ENCODE measurements at places on chromosomes 4 and X.

DNA sequence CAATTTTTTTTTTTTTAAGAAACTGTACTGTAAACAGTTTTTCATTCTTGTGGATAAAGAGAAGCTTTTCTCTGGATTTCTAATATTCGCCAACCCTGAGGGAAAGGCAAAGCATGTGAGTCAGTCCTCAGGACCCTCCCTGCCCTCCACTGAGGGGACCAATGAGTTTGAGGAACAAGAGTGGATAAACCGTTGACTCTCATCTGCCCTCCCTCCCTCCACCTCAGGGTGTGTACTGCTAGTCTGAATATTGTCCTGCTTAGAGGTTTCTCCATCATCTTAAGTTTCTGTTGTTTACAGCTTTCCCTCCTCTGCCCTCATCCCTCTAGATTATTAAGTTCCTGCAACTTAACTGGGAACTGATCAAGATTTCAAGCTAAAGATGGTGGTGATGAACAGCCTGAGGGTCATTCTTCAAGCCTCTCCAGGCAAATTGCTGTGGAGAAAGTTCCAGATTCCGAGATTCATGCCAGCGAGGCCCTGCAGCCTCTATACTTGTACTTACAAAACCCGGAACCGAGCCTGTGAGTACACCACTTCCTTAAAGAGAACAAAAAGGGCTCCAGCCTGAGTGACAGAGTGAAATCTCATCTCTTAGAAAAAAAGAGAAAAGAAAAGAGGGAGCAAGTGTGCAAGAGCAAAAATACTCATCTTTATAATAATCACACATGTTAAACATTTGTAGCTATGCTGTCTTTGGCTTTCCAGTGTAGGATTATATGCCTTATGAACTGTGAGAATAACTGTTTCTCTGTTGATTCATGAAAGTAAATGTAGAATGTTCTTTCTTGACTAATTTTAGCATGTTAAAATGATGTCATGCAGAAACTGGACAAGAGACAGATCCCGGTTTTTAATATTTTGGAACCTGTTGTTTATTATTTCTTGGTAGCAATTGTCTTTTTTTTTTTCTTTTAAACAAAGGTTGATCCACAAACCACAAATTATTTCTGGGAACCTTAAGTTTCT, 11.9 kb downstream of the CA5B start:
- no peak for DNase-seq

DNA sequence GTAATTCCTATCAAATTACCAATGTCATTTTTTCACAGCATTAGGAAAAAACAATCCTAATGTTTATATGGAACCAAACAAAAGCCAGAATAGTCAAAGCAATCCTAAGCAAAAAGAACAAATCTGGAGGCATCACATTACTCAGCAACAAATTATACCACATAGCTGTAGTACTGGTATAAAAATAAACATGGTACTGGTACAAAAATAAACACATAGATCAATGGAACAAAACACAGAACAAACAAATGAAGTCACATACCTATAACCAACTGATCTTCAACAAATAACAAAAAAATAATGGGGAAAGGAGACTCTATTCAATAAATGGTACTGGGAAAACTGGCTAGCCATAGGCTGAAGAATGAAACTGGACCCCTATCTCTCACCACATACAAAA, 37.4 kb downstream of the PPA2 start:
- no peak for DNase-seq

- no peak for DNase-seq
Observed at GRCh38 chr4:170270628-170271027, 180.9 kb upstream of the AADAT start.

- DNase-seq, result peak; percentile 71
Observed at GRCh38 chr4:56995525-56995924, 16.8 kb downstream of the POLR2B start.

GRCh38 chr4:83082777-83083176, 31.8 kb downstream of the PLAC8 start:
- no peak for DNase-seq

- DNase-seq, result no peak
Observed at GRCh38 chrX:53047228-53047627, 1.4 kb upstream of the GPR173 start.

DNA sequence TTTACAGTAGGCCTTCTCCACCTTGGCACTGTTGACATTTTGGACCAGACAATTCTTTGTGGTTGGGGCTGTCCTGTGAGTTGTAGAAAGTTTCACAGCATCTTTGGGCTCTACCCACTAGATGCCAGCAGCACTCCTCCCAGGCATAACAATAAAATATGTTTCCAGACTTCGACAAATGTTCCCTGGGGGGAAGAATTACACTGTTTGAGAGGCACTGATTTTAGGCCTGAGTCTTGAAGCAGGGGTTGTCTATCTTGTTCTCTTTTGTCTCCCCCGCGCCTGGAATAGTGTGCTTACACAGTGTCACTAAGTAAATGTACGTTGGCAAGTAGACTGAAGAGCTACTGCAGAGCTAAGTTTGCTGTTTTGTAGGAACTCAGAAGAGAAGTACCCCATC, 254.4 kb upstream of the BOD1L1 start:
- DNase-seq, result no peak

DNA sequence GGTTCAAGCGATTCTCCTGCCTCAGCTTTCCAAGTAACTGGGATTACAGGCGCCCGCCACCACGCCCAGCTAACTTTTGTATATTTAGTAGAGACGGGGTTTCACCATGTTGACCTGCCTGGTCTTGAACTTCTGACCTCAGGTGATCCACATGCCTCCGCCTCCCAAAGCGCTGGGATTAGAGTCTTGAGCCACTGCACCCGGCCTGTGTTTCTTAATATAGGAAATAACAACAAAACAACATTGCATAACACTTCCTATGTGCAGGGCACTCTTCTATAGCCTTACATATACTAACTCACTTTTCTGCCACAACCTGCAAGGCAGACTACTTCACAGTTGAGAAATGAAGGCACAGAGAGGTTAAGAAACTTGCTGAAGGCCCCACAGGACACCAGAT, 12.8 kb upstream of the TMEM131L start:
- DNase-seq, result no peak

GRCh38 chr4:52619591-52619931, 39.5 kb downstream of the USP46 start:
- no peak for DNase-seq

GRCh38 chr4:15031197-15031596, 28.9 kb downstream of the CPEB2 start:
- no peak for DNase-seq

DNA sequence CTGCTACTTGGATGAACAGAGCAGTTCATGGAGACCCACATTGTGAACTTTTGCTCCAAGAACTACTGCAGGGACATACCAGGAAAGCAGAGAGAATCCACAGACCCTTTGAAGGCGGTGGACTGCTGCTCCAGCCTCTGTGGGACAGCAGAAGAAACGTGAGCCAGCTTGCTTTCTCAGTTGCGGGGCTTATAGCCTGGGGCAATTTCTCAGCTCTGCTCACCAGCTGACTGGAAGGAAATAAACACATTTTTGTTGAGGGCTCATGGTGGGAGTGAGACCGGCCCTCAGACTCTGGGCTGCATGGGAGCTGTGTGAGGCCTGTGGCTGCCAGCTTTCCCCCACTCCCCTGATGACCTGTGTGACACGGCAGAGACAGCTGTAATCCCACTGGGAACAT, 2.6 kb upstream of the ADH1A start:
- no peak for DNase-seq

GRCh38 chr4:155676430-155676825, 9.8 kb downstream of the GUCY1A1 start:
- DNase-seq, result no peak

DNA sequence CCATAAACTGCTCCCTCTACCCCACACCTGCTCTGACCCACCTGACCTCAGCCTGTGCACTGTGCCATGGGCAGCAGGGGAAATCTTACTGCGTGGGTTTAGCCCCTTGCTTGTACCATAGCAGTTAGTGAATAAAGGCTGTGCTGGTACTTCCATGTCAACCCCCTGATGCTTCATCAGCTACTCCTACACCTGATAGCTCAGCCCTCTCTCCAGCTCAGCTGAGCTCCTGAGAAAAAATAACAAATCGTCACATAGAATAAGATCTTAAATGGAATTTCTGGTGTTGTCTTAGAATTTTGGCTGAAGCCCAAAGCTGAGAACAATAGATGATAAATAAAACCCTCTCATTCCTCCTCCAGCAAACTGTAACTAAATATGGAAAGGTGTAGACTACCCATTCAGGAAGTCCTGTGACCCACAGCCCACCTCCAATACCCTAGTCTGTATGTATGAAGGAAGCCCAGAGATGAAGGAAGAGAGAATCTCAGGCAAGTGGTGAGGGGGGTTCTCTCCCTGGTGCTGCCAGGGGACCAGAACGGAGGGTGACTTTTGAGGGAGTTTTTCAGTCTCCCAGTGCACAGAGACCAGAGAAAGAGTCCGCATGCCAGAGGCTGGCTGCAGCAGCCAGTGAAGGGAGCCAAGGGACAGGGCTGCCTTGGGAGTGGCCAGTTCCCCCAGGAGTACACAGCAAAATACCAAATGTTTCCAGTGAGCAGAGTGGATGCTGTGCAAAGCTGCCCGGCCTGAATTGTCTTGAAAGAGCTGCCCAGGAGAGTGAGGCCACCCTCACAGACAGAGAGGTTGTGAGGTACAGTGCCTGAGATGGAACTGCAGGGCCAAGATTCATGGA, 227.3 kb downstream of the QDPR start:
- no peak for DNase-seq

DNA sequence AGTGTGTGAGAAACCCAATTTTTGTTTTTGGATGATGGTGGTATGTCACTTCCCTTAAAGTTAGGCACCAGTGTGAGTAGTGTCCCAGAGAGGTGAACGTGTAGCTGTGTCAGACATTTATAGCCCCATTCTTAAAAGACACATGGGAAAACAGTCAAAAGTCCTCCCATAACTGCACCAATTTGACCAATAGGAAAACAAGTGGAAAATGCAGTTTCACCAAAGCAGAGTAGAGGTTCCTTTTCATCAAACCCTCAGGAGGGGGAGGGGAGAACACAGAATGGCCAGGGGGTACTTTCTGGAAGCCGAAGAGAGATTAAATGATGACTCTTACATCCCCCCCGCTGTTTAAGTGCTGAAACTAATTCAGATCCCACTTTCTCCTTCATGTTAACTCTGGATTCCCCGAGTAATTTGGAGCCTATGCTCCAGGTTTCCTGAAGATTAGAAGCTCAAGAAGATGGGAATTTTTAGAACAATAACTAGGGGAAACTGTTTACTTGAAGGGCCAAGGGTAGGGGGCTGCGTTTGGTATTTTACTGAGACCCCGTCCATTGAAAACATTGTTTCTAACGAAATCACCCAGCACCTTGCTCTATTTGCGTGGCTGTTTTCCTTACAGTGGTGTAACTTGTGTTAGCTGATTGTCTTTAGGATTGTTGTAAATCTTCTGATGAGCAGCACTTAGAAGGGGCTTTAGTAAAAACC, 2.1 kb upstream of the LEF1 start:
- no peak for DNase-seq

GRCh38 chr4:7845493-7846128, 94.0 kb downstream of the AFAP1 start:
- no peak for DNase-seq

- no peak for DNase-seq
Observed at GRCh38 chrX:41313419-41313818, 20.5 kb upstream of the DDX3X start.

GRCh38 chrX:40005292-40006011, 92.3 kb downstream of the BCOR start:
- no peak for DNase-seq

GRCh38 chr4:126718136-126718535, 914.6 kb upstream of the INTU start:
- no peak for DNase-seq

DNA sequence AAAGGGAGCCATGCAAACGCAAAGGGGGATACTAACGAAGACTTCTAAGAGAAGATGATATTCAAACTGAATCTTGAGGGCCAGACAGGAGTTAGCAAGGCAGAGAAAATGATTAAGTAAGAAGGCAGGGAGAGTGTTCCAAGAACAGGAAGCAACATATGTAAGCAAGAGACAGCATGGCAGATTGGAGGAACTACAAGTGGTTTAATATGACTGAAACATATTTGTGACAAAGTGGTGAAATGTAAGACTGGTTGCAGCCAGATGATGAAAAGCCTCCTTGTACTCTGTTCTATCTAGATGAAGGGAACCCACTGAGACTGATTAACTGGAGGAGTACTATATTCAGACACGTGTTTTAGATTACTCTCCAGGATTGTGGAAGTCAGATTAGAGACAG, 116.6 kb upstream of the DIAPH2 start:
- DNase-seq, result no peak

- DNase-seq, result peak; percentile 32
Observed at GRCh38 chrX:112734290-112734689, 54.6 kb upstream of the LHFPL1 start.

GRCh38 chr4:5267408-5267807, 216.1 kb downstream of the STK32B start:
- DNase-seq, result no peak

DNA sequence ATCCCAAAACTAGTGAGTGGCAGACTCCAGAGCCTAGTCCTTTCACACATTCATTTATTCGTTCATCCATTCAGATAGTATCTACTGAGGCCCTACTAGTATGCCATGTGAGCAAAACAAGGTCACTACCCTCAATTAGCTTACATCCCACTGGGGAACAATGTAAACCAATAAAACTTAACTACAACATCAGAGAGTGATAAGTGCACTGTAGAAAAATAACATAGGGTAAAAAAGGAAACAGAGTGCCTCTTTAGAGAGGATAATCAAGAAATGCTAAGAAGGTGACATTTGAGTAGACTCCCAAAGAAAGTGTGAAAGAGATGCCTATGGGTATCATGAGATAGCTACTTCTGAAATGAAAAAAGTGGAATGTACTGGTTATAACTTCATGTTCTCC, 18.5 kb downstream of the PAPSS1 start:
- no peak for DNase-seq

- DNase-seq, result no peak
Observed at GRCh38 chr4:123613586-123614344, 217.2 kb downstream of the SPRY1 start.

GRCh38 chrX:23656684-23657083, 10.6 kb upstream of the PRDX4 start:
- no peak for DNase-seq

- DNase-seq, result no peak
Observed at GRCh38 chr4:119540249-119540648, 88.4 kb downstream of the PDE5A start.

DNA sequence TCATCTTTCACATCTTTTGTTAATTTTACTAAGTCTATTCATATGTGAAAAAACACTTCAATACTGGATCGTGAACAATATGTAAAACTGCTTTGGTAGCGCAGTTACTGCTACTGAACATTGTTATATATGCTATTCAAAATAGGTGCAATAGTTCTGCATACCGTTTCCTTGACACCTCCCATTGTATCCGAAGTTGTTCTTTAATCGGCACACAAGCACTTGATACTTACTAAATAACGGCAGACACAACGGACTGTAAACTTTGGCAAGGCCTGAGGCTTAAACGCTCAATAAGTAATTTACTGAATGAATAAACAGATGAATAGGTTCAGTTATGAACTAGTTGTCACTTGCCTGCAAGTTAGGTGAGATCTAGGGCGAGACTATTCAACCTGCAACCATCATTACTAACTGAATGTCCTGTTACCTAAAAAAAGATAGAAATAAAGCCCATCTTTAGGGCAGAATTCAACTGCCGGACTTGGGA, 620 bp downstream of the ANAPC10 start:
- no peak for DNase-seq
